ENCODE measurements at places on chromosomes 11 and 22.
A peak's percentile ranks its signal among the peaks of the same experiment; 100 is the strongest.

DNA sequence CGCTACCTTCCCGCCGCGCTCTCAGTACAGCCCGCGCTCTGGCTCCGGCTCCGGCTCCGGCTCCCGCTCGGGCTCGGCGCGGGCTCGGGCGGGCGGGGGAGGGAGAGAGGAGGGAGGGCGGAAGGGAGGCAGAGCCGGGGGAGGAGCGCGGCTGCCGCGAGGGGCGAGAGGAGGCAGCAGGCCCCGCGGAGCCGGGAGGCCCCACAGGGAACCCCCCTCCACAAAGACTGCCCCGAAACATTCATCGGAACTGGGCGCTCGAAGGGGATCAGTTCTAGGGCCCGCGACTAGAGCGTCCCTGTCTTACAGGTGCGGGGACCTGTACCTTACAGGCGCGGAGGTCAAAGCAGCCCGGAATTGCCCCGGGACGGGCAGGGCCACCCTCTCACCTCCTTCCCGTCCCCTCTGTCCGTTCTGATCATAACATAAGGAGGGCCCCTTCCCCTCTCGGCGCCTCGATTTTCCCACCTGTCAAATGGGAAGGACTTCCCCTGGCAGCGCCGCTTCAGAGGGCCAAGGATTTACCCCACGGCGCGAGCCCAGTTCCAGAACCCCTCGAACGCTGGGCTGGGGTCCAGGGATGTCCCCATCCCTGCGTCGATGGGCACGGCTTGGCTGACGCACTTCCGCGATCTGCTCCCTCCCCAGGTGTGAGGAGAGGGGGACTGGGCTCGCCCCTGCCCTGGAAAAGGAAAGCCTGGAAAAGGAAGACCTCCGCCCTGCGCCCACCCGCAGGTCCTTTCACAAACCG is at the start of gene SHISA8:
TSS of gene SHISA8 (minus strand) at position 40 of the 751 bp plus-strand sequence. CDS start 407 bp downstream, outside the sequence.
- DNase-seq, result no peak

DNA sequence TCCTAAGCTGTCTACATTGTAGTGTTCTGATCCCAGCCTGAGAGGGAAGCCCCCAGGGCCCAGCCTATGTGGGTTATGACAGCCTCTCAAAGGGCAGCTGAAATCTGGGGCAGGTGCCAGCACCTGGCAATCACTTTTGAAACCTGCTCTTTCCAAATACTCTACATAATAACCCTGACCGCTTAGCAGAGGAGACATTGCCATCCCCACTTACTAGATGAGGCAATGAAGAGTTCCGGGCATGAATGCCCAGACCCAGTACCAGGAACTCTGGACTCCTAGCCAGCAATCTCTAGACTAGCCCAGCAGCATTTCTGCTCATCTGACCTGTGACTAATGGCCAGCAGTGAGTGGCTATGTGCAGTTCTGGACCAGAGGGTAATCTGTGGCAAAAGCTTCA is 412.4 kb upstream of the CADM1 start:
- DNase-seq, result no peak

DNA sequence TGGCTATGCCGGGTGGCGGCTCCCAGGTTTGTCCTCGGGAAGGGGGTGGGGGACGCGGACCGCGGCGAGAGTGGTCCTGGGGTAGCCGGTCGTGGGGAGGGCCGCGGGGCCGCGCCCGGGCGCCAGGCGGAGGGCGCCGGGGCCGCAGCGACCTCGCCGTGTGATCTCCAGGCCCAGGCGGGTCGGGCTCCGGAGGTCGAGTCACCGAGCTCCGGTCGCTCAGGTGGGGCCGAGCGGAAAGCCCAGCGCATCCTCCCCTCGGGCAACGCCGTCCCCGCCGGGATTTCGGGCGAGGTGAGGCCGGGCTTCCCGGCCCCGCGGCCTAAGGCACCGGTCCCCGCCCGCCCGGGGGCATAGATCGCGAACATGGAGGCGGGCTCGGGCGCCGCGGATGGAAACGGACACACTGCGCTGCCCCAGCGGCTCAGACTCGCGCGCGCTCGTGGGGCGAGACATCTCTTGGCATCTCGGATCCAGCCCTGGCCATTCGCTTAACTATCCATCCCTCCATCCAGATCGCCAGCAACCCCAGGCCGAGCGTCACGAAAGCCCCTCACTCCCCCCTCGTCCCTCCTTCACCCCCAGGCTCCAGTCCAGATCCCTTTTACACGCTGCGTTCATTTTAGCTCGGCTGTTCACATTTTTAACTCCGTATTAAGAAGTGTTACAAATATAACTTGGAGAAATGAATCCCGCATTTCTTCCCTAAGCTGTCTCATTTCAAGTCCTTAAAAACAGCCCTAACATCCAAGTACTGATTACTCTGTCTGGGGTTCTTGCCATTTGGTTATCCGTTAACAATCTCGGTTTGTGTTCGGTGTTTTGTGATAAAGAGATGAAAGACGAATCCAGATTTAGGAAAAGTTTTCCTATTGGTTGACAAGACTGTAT is 460 bp downstream of the ZC3H12C start:
- DNase-seq, result peak; percentile 36

GRCh38 chr11:33044285-33044756 is 4.9 kb downstream of the TCP11L1 start:
- no peak for DNase-seq
